ENCODE measurements at places on chromosomes 7 and 10. TPM values are rescaled to one million over a fixed set of nuclear protein-coding genes. Genes with fewer than 3 reads are reported as not detected.

TAS2R5 gene
- not detected for polyA plus RNA-seq

- DNase-seq: no peak
Observed at GRCh38 chr7:108204281-108204796, 74.2 kb upstream of the LAMB4 start.

FRMPD2 gene
- polyA plus RNA-seq: 0.03 TPM

- DNase-seq: no peak
Observed at GRCh38 chr10:93718937-93719725, 16.7 kb upstream of the FRA10AC1 start.

GRCh38 chr10:31419394-31420063 is 100.5 kb downstream of the ZEB1 start:
- no peak for DNase-seq

DNA sequence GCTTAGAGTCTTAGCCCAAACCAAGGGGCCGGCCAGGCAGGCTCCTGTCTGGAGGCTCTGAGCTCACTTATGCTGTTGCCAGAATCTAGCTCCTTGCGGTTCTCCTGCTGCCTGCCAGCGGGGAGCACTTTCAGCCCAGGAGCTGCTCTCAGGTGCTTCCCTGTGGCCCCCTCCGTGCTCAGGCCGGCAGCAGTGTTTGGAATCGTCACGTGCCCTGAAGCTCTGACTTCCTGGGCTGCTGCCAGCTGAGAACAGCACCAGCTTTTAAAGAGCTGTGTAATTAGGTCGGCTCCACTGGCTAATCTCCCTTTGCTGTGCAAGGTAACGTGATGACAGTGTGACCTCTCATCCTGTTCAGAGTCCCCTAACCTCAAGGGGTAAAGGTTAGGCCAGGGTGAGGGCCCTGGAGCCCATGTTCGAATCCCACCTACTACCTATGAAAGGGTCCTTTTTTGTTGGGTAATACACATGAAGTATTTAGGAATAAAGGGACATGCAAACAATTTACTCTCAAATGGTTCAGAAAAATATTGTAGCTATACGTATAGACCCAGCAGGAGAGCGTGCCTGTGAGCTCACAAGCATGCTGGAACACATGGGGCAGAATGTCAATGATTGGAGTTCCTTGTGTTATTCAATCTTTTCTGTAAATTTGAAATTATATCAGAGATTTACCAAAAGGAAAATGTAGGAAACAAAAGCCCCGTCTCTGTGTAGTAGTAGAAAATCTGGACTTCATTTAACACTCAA is 16.6 kb downstream of the ZNF862 start:
- peak; percentile 74 for DNase-seq

- DNase-seq: no peak
Observed at GRCh38 chr7:148987751-148988512, 40.4 kb downstream of the PDIA4 start.

DNA sequence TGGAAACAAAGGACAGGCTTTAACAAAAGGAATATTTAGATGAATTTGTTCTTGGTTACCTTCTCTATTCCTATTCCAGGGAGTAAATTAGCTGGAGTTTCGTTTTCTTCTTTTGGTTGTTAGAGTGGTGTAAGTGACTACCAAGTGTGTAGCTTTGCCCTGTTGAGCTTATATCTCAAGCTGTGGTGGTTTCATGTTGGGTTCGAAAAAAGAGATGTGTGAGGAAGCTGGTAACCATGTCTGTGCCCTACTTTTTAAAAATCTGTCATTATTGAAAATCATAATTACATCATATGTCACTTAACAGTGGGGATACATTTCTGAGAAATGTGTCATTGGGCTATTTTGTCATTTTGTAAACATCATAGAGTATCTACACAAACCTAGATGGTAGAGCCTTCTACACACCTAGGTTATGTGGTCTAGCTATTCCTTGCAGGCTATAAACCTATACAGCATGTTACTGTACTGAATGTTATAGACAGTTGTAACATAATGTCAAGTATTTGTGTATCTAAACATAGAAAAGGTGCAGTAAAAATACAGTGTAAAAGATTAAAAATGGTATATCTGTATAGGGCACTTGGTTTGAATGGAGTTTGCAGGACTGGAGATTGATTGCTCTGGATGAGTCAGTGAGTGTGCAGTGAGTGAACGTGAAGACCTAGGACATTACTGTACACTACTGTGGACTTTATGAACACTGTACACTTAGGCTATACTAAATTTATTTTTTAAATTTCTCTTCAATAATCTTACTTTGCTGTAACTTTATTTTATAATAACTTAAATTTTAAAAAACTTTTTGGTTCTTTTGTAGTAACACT is 90.4 kb downstream of the SEPTIN7 start:
- DNase-seq: no peak

GRCh38 chr10:28938745-28939144 is 261.4 kb downstream of the BAMBI start:
- no peak for DNase-seq

DNA sequence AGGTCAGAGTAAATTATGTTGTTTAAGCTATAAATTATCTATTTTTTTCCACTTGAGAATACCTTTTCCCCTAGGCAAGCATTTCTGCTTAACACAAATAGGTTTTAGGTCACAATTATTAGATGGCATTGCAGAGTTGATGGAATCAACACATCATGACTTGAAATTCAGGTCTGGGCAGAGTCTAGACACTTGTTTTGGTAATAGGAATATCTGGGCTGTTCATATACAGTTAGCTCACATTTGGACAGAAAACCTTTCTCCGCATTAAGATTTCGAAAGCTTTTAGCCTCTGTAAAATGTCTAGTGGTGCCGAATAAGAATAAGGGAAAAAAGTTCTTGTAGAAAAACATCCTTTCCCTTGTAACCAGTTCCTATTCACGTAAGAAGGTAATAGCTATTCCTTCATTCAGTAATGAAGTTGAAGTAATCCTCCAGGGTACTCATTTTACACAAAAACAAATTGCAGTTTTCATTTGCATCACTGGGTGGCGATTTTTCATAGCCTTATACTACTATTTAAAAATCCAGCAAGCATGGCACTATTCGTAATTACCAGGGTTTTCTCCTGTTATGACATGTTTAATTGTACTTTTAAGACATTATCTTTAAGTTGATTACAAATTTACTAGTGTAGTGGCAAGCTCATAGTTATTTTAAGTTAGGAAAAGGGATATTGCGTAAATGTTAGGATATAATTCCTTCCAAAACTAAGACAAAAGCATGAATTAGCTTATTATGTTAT is 37.0 kb downstream of the RPA3 start:
- peak; percentile 79 for DNase-seq

DNA sequence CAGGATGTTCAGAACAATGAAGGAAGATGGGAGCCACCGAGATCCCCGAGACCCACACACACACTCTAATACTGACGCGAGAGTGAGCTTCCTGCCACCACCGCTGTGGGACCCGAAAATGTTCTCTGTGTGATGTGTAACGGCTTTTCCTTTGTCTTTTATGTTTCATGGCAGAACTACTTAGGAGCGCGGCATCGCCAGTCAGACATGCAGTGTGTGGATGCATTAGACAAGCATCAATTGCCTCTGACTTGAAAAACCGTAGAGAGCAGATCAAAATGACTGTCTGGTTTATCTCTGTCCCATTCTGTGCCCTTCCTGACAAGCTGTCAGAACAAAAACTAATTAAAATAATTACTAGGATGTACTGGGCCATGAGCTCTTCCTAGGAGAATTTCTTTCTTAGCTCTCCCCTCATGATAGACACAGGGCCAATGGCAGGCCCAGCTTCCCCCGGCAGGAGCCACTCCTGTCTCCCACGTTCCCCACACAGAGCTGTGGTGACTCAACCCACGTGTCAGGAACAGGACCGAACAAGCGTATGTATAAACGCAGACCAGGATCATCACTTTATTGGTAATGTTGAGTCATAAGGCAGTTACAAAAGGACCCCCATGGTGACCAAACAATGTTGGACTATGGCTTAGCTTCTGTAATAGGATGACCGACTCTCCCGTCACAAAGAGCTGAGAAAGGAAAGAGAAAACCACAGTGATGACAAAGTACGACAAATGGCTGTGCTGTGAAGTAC is 705.0 kb downstream of the PARD3 start:
- no peak for DNase-seq

GRCh38 chr7:100175296-100175935 is 1.8 kb downstream of the GPC2 start:
- DNase-seq: no peak
